ENCODE measurements at places on chromosomes 11 and 22. TPM values are rescaled to one million over a fixed set of nuclear protein-coding genes. Genes with fewer than 3 reads are reported as not detected.

- no peak for DNase-seq
Measured at GRCh38 chr11:75667831-75668450, 897 bp downstream of the MAP6 start.

The TMEM80 gene
- 55.2 TPM for total RNA-seq

GRCh38 chr11:2574553-2575535 is 125.0 kb downstream of the KCNQ1OT1 start:
- no peak for DNase-seq

The HBG1 gene
- total RNA-seq, result not detected

DNA sequence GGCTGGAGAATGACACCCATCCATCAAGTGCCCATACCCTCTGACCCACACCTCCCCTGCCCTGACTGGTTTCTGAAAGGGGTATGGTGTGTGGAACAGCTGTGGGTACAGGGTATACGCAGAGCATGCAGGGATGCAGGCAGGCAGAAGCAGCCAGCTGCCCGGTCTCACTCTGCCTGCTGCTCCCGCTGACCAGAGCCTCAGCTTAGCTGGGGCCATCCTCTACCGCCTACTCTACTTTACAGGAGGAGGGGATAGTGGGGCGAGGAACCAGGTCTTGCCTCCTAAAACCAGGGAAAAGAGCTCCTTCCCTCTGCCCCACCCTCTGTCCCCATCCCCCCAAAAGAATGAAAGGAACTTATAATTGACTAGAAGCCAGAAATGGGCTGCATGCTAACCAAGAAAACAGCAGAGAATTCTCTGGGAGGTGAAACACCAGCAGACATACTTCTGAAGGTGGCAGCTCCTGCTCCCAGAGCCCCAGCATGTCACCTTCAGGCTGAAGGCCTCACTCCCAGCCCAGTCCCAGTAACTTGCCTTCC is 13.0 kb upstream of the CHRM4 start:
- no peak for DNase-seq

DNA sequence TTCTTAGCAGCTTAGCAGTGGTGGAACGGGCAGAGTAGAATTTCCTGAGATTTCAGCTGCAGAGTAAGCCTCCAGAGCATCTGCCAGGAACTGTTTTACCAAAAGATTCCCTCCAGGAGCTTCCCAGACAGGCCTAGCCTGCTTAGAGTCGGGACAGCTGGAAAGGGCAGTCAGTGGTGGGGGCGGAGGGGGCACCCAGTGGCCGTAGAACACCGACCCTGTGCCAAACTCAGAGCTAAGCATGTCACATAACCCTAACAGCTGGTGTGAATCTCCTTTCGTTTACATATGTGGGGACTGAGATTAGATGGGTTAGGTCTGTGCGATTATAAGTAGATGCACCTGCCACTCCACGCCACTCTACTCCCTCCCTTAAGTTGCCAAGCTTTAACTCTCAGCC is 80.0 kb upstream of the CRTAM start:
- no peak for DNase-seq

The TRIM29 gene
- 1.3 TPM for total RNA-seq

The FOLR2 gene
- 31.8 TPM for total RNA-seq

- DNase-seq, result no peak
Measured at GRCh38 chr11:18776324-18776723, 15.3 kb downstream of the PTPN5 start.
